ENCODE measurements at places on chromosomes 3 and 15. TPM values are rescaled to one million over a fixed set of nuclear protein-coding genes. Genes with fewer than 3 reads are reported as not detected.

DNA sequence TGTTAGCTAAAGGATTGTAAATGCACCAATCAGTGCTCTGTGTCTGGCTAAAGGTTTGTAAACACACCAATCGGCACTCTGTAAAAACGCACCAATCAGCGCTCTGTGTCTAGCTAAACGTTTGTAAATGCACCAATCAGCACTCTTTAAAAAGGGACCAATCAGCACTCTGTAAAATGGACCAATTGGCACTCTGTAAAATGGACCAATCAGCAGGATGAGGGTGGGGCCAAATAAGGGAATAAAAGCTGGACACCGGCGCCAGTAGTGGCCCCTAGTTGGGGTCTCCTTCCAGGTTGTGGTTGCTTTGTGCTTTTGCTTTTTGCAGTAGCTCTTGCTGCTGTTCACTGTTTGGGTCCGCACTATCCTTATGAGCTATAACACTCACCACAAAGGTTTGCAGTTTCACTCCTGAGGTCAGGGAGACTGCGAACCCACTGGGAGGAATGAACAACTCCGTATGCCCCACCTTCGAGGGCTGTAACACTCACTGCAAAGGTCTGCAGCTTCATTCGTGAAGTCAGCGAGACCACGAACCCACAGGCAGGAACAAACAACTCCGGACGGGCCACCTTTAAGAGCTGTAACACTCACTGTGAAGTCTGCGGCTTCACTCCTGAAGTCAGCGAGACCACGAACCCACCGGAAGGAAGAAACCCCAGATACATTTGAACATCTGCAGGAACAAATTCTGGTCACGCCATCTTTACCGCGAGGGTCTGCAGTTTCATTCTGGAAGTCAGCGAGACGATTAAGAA lies 1.1 kb upstream of the SUCLG2 start:
- no peak for DNase-seq

GRCh38 chr15:76204109-76204845 lies 107.0 kb downstream of the ETFA start:
- DNase-seq: no peak

DNA sequence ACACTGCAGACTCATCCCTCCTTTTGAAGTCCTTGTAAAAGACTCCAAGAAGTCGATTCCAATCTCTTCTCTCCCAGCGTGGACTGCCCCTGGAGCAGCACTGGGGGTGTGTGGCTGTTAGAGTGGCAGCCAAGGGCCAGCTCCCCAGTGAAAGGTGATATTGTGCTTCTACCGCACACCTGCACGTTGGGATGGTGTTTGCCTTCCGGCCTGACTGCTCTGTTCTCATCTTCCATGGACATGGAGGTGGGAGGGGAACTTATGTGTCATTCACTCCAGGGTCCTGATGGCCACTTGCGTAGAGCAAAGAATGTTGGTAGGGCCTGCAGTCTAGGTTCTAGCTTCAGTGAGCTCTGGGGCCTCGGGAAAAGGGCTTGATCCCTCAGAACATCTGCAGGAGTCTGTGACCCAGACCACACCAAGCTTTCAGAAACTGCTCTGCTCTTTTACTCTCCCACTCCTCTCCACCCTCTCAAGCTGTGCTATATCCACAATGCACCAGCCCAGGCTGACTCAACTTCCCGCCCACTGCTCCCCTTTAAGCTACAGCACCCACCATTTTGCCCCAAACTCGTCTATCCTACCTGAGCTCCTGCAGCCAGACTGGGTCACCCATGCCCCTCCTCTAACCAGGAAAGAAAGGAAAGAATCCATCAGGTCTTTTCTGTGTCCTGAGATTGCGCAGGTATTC lies 31.3 kb downstream of the LIPC start:
- DNase-seq: no peak

DNA sequence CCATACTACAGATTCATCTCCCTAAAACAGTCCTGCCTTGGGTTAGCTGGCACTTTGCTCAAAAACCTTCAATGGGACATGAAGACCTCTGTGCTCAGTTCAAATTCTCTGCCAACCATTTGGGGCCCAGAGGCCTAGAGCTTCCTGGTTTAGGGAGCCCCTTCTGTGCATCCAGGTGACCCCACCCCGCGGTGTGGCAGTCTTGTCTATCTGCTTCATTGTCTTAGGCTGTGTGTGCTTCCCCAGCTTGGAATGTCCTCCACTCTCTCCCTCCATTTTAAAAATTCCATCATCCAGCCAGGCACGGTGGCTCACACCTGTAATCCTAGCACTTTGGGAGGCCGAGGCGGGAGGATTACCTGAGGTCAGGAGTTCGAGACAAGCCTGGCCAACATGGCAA lies 99.0 kb upstream of the NEO1 start:
- no peak for DNase-seq

DNA sequence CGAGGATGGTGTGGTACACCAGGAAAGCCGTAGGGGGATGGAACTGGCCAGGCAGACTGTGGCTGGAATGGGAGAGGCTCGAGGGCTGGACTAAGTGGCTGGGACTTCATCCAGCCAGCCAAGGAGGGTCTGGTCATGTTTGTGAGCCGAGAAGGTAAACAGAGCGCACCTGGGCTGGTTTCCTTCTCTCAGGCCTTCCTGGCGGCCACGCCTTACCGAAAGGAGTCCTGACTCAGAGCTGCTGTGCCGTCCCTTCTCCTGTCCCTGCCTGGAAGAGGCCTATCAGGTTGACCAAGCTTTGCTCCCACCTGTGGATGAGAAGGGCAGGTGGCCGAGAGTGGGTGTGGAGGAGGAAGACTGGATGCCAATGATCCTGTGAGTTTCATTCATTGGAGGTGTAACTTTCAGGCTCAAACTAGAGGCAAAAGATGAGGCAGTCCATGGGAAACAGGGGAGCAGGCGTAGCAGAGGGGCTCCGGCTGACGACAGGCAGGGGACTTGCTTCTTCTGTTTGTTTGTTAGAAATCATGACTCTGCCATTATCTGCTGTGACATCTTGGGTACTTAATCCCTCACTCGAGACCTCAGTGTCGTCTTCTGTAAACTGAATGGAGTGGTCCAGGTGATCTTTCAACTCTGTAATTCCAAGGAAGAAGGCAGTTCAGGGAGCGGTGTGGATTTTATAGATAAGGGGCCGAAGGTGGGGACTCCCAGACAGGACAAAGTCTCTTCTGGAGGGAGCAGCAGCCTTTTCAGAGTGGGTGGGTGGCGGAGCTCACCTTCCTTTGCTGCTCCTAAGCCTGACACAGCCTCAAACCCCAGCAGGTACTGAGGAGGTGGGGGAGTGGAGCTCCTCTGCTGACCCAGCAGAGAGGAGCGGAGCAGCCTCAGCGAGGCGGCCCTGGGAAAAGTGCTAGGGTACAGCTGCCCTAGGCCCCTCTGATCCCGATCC lies 71.8 kb upstream of the GATM start:
- DNase-seq: no peak

DNA sequence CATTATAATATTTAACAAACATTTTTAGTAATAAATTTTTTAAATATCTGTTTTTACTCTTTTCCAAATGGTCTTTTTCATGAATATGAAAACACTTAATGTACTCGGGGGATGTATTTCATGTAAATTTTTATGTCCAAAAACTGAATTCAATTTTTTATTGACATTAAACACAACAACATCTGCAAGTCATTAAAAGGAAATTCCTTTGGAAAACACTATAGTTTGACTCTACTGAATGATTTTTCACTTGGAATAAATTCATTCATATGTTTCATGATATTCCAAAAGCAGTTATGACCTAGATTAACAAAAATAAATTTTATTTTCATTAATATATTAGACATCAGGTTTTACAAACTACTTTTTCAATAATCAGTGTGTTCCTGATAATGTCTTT lies 239.8 kb upstream of the AGTR1 start:
- no peak for DNase-seq

- DNase-seq: no peak
These were observed 84.6 kb upstream of the RNU6-1 start for GRCh38 chr15:67924359-67924974.

GRCh38 chr3:70358978-70359580 lies 46.6 kb upstream of the MDFIC2 start:
- peak; percentile 11 for DNase-seq

- no peak for DNase-seq
These were observed 58.5 kb downstream of the ST8SIA2 start for GRCh38 chr15:92452143-92452542.

- DNase-seq: no peak
These were observed 111.7 kb downstream of the DNAJB8 start for GRCh38 chr3:128354788-128355542.

GRCh38 chr3:164004205-164004604 lies 1074.1 kb downstream of the SI start:
- DNase-seq: no peak

DNA sequence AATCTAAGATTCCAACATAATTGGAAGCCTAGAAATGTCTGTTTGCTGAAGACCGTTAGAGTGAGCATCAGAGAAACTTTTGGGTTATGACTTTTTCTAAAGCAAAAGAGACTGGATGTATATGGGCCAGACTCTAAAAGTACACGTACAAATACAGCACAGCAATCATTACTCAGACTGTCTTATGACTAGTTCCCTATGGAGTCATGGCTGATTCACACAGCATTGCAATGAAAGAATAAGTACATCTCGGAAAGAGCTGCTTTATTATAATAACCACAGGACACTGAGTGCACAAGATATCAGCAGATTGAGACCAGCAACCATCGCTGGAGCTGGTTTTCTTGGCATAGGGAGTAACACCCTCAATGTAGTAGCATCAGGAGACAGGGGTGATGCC lies 618.6 kb downstream of the NLGN1 start:
- no peak for DNase-seq

GRCh38 chr3:65836047-65836446 lies 202.7 kb downstream of the MAGI1 start:
- DNase-seq: no peak

DNA sequence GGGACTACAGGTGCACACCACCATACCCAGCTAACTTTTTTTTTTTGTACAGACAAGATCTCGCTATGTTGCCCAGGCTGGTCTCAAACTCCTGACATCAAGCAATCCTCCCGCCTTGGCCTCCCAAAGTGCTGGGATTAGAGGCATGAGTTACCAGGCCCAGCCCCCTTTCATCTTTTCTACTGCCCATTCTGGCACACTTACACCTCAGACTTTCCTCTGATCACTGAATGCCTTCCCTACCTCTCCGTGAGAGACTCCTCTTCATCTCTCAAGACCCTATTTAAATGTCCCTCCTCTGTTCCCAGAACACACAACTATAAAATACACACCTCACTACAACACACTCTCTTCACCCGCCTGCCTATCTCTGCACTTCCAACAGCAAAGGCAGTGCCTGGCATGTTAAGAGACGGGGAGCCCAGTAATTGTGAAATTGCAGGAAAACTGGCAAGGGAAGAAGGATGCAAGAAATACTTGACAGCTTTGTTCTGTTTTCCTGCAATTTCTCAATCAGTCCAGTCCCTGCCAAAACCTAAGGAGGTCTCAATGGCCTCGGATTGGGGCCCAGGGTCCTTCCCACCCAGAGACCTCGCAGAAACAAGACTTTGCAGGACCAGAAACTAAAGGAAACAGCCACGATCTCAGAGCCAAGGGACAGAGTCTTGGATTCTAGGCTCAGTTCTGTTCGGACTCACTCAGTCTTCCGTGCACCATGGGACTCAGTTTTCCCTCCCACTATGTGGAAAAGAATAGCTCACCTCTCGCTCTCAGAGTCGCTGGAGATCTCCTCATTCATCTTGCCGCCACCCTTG lies 849 bp downstream of the RRP9 start:
- DNase-seq: no peak

DNA sequence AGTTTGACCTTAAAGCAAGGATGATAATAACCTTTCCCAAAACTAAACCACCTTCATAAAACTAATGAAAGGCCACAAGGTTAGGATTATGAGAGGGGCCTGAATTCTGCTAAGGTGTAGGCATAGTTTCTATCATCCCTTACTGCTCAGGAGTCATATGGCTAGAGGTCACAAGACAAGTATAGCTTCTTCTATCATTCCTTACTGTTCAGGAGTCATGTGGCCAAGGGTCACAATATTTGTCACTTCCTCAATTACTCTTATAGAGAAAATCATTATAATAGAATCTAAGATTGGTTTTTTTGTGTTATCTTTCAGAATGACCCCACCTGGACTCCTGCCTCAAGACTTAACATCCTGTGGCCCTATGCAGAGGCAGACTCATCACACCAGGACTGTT lies 36.6 kb downstream of the HERC1 start:
- no peak for DNase-seq

DNA sequence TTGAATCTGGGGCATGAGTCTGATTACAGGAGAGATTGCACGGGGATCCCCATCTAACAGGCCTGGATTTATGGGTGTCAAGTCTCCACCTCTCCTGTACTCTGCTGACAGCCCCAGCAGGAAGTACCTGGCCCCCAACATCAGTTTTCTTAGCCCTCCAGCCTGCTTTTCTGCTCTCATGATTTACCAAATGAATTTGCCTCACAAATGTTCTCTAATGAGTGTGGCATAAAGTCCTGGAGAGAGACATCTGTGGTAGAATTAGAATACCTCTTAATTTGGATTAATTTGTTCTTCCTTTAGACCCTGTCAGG lies 60.1 kb downstream of the FNDC3B start:
- no peak for DNase-seq

- DNase-seq: no peak
These were observed 12.5 kb downstream of the DNAH1 start for GRCh38 chr3:52328536-52329080.

DNA sequence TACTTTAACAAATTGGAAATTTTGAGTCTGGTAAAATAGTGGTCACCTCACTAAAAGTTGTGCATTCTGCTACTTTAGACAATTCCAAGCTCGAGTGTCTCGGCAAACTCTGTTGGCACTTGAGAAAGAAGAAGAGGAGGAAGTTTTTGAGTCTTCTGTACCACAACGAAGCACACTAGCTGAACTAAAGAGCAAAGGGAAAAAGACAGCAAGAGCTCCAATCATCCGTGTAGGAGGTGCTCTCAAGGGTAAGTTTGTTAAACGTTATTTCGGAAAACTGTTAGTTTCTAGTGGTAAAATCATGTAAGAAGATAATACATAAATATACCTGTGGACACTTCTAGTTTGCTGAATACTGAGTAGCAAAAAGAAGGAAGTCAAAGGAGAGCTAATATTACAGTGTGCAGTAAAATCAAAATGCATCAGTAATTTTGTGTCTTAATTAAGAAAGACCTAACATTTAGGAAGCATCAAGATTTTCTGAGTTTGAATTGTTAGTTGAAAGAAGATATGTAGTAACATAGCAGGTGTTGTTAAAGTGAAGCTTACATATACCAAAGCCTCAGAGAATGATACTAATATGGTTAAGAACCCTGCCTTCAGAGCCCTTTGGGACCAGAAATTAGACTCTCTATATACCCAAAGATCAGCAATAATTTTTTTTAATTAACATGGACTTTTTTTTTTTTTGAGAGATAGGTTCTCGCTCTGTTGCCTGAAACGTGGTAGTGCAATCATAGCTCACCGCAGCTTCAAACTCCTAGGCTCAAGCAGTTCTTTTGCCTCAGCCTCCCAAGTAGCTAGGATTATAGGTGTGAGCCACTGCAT lies 23.0 kb downstream of the BUB1B start:
- DNase-seq: no peak

TMEM266 gene
- polyA plus RNA-seq: 12.7 TPM

XCR1 gene
- not detected for polyA plus RNA-seq

MESP2 gene
- polyA plus RNA-seq: 0.30 TPM

GATA2 gene
- 56.7 TPM for polyA plus RNA-seq

RASGRP1 gene
- polyA plus RNA-seq: 13.9 TPM

CTDSPL2 gene
- polyA plus RNA-seq: 58.7 TPM

Data from renal cortex interstitium (tissue), 15 donors.